ENCODE measurements at places on chromosomes 6 and 20.

DNA sequence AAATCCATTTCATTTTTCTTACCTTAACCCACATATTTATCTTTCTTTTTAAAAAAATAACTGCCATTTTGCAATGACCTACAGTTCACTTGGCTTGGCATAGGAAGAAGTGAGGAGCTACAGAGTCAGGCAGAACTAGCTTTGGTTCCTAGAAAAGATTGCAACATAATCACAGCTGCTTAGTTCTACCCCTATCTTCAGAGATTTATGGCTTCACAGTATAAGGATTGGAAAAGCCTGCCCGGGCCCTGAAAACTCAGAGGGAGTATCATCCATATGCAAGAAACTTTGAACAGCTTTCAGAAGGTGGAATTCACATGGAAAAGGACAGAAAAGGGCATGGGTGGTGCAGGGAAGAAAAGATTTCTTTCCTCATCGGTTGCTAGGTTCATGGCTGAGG, 774.3 kb upstream of the CHD6 start:
- no peak for DNase-seq

DNA sequence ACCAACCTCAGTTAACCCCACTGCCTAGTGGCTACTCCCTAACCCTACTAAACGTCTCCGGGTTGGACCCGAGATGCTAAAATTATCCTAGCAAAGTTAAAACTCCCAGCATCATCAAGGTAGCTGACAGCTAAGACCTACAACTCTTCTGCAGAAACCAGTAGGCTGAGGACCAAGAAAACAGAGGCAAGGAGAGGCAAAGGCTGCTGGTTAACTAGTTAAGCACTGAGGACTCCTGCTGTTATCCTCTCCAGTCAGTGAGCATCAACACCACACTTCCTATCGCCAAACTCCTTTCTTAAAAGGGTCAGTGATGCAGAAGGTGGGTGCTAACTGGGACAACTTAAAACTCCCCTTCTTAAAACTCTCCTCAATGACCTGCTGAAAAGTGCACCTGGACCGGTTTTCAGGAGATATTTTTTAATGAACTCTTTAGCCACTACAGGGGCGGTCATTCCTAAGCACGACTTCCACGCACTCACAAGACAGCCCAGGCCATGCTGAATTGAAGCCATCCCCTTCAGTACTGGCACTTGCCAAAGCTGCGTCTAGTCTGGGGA, 1.7 kb downstream of the TRERF1 start:
- no peak for DNase-seq

DNA sequence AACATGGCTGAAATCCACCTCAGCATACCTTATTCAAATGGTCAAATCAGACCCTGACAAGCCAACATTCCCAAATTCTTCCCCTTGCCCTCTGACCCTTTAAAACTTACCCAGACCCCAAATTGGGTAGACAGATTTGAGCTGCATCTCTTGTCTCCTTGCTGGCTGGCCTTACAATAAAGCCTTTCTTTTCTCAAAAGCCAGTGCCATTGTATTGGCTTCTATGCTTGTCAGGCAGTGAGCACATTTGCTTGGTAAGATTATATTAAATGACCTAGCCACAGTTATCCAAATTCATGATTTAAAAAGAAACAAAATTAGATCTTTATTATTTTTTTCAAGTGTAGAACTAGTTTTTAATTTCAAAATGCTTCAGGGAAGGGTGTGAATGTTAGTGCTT, 67.8 kb upstream of the FAM83B start:
- DNase-seq: no peak

DNA sequence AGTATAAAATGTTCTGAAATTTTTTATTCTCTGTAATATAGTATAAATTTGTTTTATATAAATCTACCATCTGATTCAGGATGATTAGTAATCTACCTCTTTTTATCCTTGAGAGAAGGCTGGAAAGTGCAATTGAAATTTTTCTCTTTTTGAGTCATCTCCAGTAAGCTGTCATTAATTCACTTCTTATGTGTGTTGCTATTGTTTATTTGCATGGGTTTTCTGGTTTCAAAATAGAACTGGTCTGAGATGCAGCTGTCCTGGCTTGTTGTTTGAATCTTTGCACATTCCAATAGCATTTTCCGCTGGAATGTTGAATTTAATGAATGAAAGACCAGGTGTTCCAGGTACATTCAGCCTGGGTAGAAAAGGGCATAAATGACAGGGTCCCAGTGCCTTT, 24.3 kb upstream of the TAB2 start:
- DNase-seq: no peak

DNA sequence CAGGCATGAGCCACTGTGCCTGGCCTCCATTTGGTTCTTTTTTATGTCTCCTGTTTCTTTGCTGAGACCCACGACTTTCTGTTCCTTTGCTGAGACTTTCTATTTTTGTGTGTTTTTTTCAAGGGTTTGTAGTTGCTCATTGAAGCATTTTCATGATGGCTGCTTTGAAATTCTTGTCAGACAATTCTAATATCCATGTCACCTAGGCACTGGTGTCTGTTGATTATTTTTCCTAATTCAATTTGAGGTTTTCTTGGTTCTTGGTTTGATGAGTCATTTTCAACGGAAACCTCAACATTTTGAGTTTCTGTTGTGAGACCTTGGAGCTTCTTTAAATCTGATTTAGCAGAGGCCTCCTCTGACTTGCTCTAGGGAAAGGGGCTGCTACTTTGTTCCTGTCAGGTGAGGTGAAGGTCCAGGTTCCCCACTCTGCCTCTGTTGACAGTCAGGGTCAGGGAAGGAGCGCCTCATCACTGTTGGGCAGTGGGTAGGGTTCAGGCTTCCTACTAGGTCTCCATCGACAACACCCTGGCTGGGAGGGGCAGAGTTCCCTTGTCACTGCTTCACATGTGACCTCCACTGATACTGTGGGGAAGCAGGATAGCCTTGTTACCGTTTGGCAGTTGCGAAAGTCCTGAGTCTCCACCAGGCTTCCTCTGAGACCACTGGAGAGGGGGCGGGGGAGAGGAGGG, 67.2 kb upstream of the RNF24 start:
- DNase-seq: no peak

DNA sequence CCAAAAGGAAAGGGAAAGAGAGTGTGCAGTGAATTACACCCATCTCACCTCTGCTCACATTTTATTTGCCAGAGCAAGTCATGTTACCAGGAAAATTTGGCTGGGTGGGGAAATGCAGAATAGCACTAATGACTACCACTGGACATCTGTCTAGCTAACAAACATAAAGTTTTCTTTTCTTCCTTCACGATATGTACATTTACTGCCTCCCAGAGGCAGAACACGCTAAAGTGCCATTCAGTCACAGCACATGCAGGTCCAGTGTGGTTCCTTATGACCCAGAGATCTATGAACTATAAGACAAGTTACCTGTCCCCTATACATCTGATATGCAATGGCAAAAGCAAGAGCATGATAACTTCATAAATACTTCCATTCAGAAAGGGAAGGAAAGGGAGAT, 194.1 kb downstream of the OGFRL1 start:
- DNase-seq: no peak

DNA sequence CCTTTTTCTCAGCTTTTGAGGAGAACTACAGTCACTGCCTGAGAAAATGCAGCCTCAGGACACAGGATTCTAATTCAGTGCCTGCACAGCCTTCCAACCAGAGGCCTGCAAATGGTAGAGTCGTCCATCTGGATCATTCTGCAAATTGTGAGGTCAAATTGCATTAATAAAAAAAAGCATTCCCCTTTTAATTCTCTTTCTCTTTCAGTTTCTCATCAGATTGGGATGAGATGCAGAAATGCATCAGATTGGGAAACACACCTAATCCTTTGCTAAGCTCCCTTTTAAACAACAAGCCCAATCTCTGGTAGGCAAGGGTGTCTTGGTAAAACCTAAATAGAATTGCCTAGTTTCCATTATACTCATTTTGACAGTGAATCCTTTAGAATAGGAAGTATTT, 838.8 kb downstream of the MAFB start:
- DNase-seq: no peak

DNA sequence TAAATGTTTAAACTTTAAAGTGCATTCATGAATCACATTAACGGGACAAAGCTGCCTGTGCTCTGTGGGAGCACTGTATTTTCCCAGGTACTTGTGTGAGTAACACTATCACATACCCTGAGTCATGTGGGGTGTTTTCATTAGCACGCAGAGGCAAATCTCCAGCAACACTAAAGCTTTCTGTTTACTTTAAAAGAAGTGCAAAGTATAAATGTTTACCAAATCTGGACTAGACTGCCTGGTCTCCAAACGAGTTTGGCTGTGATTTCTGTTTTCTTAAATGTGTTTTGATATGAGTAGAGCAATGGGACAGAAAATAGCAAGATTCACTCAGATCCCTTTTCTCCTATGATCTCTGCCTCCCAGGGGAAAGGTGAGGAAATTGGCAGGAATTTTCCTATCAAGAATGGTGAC, 28.8 kb upstream of the RIPPLY2 start:
- DNase-seq: no peak

DNA sequence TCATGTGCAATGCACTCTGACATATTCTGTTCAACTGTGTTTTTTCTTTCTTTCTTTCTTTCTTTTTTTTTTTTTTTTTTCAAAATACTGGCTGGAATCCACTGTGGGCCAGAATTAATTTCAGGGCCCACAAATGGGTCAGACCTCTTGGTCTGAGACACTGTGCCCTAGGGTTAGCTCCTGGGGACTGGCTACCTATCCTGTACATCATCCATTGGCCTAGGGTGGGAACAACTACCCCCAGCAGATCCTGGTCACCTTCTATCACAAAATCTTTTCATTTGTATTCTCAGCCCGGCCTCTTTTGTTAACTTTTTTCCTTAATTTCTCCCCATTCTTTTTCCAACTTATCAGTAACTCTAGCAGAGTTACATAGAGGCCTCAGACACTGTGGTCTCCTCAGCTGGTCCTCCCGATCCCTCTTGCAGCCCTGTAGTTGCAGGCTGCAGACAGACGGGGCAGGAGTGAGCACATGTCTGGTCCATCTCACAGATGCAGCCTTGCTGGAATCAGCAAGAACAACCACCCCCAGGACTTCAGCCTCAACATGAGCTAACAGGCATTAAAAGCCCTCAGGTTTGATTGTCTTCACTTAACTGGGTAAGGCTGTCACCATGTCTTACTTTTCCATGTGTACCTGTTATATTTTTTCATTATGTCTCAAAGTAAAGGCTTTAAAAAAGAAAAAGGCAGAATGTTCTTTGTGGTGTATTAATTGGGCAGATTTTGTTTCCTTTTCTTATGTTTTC, 41.3 kb downstream of the TXLNB start:
- DNase-seq: no peak

DNA sequence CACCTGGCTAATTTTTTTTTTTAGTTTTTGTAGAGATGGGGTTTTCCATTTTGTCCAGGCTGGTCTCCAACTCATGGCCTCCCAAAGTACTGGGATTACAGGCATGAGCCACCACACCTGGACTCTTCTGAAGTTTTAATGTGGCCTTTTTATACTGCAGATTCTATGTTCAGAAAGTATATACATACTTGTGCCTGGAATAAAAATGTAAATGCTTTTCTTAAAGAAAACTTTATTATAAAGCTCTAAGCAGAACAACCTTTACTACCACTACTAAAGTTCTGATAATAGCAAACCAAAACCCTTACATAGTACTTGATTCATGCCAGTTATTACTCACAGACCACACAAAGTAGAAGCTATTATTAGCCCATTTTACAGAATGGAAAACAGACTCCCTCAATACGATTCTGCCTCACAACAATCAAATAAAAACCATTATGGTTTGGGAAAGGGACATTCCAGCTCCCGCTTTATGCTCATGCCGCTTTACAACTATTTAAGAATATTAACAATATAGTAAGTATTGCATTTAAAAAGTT, 5.3 kb downstream of the PHIP start:
- no peak for DNase-seq

DNA sequence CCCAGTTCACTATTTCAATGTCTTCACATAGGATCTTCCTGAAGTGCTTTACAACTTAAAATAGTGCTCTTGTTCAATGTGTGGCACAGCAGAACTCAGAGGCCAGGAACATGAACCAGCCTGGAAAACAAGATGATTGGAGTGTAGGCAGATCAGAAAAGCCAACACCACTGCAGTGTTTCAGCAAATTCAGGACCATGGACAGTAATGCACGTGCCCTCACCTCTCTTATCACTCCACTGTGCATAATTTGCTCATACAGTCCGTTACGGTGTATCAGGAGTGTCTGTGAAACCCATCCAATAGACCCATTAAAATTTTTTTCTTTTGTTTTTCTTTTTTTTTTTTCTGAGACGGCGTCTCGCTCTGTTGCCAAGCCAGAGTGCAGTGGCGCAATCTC, 27.6 kb upstream of the HACE1 start:
- DNase-seq: no peak

DNA sequence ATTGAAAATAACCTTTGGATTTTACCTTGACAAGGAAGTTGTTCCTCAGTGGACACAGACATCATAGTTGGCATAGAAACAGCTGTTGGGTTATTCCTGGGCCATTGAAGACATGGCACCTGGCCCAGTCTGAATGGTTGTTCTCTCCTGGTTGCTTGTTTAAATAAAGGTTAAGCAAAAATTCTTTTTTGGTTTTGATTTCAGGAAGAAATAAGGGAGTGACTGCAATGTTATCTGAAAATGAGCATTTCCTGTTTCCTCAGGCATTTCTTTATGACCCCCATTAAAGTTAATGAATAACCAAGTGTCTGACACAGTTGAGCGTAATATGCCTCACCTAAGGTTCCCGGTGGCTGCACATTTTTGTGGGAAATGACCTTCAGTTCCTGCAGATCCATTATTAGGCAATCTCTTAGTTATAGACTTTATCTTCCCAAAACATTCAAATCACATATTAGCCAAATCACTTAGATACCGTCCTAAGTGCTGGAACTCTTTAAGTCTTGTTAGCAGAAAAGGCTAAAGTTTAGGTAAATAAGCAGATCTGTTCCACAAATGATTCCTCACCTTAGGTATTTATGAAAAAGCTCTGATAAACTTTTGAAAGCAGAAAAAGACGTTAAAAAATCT, 648.7 kb upstream of the FLRT3 start:
- no peak for DNase-seq

DNA sequence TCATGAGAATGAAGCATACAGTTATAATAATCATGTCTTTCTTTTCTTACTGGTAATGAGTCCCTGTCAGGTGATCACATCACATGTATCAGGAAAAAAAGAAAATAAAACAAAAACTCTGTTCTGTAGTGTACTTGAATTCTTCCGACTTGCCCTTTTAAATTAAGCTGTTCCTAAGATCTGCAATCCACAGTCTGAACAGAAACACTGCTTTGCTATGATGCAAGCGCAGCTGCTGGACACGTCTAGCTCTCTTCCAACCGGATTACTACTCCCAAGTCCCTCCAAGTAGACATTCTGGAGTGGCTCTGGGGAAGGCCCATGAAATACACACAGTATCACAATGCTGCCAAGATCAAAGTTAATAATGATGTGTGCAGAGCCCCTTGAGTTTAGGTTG, 83.7 kb downstream of the FYN start:
- DNase-seq: no peak

Data from amygdala (tissue), 56 donors.